ENCODE measurements at places on chromosomes 7 and 10.

DNA sequence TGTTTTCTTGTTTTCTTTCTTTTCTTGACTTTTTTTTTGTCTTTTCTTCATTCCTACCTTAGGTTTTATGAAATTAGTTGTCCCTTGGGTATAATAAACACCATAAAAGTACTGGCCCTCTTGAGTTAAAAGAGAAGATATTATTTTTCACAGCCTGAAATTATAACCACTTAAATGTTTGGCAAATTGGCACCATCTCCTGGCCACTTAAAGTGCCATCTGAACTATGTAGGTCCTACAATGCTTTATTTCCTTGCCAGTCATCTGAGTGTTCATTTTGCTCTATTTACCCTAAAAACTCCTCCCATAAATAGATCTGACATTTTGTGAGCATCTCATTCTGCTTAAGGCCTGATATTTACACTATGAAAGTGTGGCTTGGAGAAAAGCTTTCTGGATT is 98.9 kb upstream of the PRKCQ start:
- no peak for DNase-seq

- no peak for DNase-seq
Observed at GRCh38 chr7:42096268-42096667, 140.7 kb downstream of the GLI3 start.

DNA sequence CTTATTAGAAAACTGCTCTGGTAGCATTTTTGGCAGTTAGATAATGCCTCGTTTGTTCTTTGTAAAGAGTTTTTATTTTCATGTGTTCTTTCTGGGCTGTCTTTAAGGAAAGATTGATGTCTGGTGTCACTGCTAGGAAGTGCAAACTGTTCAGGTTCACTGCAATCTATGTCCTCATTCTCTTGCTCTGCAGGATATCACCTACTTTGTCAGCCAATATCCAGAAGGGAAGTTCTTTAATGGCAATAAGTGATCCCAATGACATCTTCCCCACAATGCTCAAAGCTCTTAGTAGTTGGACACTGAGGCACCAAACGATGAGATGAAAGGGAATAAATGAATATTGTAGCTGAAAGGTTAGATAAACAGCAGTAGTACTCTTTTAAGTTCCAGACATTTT is 115.1 kb downstream of the AGMO start:
- DNase-seq: no peak

GRCh38 chr7:5431560-5432015 is 8.0 kb upstream of the TNRC18 start:
- no peak for DNase-seq

GRCh38 chr7:100566018-100566531 is 7.6 kb downstream of the SAP25 start:
- no peak for DNase-seq

GRCh38 chr7:4077980-4078379 is 604.1 kb upstream of the FOXK1 start:
- DNase-seq: no peak

DNA sequence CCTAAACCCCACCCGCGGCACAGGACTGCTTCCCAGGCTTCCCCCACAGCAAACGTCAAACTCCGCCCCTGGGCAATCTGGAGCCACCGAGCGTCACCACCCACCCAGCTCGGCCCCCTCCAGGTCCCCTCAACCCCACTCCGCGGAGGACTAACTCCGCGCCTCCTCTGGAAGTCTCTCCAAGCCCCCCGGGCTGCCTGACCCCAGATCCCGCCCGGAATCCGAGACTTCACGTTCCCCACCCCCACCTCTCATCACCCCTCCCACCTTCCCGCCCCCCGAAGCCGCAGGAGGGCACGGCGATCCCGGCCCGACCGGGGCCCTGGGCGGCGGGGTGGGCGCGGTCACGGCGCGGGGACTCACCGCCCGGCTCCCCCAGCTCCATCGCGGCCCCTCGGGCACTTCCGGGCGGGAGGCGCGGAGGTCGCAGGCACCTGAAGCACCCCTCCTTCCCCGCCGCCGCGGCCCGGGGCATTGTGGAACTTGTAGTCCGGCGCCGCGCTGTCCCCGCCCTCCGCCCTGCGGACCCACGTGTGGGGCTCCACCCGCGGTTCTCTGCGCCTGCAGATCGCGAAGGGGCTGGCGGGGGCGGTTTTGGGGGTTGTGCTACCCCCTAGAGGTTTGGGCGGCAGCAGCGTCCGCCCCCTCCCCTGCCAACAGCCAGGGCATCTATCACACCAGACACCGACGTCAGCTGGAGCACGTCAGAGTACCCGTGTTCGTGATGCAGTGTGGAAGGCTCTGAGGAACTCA is at the start of gene TMUB1:
TSS of gene TMUB1 (minus strand) at position 423 of the 753 bp plus-strand sequence. CDS start 930 bp downstream, outside the sequence.
- DNase-seq: no peak

- DNase-seq: no peak
Observed at GRCh38 chr7:12649348-12649747, 38.1 kb upstream of the ARL4A start.

DNA sequence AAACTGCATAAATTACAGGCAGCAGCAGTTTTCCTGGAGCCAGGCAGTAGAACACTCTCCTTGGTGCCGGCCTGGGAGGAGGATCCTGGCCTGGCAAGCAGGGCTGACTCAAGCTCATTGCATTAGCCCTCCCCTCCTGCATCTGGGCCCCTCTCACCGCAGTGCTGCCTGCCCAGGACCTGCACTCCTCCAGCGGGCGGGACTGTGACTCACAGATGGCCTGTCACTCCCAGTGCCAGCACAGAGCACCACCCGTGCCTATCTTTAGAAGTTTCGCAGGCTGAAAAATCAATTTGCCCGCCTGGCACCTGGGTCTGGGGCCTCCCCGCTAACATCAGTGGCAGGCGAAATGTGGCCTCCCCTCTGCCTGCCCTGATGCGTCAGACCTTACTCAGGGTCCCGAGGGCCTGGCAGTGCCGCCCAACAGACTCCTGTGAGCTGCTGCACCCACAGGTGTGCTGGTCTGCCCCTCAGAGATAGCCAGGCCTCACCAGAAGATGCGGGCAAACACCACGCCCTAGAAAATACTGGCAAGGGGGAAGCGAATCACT is 123.8 kb downstream of the KCNMA1 start:
- peak; percentile 54 for DNase-seq

DNA sequence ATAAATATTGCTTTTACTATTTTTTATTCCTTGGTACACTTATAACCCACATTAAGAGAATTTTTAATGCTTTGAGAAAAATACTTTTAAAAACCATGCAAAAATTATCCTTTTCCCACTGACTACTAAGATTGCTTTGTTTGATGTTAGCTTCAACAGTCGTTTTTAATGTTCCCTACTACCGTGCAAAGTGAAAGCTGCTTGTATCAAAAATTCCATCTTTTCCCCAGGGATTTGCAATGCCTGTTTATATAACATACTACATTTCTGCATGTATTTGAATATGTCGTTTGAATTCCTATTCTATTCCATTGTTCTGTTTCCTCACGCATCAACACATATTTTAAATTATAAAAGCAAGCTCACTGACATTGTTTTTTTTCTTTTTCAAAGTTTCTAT is 54.4 kb downstream of the TFPI2 start:
- DNase-seq: peak; percentile 36

DNA sequence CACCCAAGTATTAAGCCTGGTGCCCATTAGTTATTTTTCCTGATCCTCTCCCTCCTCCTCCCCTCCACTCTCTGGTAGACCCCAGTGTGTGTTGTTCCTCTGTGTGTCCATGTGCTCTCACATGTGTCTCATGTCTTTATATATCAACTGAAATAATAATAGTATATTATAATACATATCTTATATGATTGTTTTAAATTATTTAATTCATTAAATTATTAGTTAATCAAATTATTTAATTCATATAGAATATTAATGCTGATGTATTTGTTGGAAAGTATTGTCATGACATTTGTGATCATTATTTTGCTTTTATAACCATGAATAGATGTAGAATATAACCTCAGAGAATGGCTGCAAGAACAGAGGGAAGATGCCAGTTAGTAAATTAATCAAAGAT is 647.5 kb downstream of the SORCS3 start:
- DNase-seq: no peak

DNA sequence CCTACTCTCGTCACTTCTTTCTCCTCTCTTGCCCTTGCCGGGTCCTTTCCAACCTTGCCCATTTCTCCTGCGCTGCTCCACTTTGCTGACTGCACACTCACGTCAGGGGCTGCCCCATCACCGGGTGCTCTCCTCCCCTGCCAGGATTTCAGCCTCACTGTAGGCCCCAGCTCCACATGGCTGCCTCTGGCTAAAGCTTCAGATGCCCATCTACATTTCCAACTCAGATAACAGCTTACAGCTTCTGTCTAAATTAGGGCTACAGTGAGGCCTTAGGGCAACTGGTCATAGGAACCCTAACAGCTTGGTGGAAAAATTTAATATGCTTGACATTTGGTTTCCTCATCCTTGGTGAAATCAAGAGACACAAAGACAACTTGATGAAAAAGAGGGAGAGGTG is 25.9 kb downstream of the C10orf120 start:
- no peak for DNase-seq

DNA sequence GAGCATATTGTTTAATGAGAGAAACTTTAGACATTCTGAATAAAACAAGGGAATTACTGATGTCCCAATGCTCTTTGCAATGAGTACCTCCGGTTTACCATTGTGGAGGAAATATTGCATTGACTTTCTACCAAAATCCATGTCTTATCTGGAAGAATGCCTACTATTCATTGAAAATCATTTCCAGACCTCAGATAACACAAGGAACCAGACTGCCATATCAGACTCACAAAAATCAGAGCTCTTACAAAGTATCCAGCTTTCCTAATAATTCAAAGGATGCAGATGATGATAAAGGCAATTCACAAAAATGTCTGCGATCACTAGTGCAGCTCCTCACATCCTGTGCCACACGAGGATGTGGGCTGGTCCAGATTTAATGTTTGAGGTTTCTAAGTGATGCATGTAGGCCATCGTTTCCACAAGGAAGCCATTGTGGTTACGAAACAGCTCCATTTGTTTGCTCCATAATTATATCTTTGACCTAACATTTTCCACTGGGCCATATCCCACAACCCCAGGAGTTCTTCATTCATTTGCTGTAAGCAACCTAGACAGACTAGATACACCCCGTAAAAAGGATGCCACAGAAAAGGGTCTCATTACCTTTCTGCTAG is 831.1 kb upstream of the C7orf33 start:
- DNase-seq: no peak

DNA sequence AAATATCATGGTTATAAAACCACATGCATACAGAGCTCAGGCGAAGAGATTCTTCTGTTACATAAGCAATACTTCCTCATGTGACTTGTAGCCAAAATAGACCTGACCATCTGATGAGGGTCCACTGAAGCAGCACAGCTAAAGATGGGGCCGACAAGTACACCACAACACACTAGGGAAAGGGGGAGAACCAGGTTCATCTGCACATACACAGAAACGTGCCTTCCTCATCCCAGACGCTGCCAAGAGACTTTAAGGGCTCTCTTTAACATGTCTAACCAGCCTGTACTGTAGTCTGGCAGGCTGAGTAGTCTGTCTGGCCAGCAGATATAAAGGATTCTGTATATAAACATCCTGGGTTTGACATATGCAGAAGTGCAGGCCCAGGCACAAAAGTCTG is 30.3 kb downstream of the ERCC6 start:
- no peak for DNase-seq

DNA sequence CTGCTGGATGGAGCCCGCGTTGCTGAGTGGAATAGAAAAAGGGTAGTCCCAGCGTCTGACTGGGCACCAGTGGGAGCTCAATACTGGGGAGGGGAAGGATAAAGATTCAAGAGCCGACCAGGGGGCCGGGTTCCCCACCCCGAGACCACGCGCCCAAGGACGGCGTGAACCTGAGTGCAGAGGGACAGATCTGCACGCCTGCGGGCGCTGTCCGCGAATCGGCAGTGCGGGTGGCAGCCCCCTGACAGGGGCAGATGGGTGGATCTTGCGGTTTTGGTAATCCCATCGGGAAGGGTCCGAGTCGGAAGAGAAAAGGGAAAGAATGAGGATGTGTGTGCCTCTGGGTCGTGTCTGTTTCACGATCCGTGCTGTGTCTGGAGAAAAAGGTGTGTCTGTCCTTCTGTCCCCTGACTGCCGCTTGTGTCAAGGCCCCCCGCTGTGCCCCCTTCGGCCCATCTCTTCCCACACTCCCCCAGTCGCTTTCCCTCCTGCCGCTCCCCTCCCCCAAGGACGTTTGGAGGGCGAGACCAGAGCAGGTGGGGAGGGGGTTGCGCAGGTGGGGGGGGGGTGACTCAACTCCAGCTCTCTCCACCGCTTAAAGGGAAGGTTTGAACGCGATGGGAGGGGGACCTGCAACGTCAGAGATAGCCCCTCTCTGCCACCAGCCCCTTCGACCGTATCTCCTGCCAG is 734 bp upstream of the VGF start:
- no peak for DNase-seq

GRCh38 chr10:11593612-11594011 is 17.8 kb downstream of the USP6NL start:
- no peak for DNase-seq

- DNase-seq: no peak
Observed at GRCh38 chr7:22677680-22678079, 49.3 kb upstream of the IL6 start.

- DNase-seq: no peak
Observed at GRCh38 chr7:130289478-130289877, 3.5 kb upstream of the CPA4 start.

DNA sequence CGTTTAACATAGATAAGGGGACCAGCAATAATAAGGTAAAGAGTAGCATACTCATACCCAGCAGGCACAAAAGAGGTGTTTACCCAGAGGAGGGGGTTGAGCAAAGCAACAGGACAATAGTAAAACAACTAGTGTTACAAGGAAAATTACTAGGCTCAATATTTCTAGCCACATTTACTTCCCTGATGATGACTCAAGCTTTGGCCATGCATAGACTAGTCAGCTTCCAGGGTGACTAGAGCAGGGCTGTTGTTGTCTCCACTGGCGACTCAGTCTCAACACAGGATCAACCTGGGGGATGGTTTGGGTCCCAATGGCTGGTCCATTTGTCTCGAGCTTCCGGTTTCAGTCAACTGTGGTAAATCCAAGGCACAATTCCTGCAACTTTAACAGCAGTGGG is 217.7 kb upstream of the KCND2 start:
- peak; percentile 23 for DNase-seq

- DNase-seq: no peak
Observed at GRCh38 chr7:123649964-123650363, 5.7 kb upstream of the LMOD2 start.
